Thyroid gland (tissue), 4 donors: ENCODE measurements at places on chromosomes 2 and 18.

DNA sequence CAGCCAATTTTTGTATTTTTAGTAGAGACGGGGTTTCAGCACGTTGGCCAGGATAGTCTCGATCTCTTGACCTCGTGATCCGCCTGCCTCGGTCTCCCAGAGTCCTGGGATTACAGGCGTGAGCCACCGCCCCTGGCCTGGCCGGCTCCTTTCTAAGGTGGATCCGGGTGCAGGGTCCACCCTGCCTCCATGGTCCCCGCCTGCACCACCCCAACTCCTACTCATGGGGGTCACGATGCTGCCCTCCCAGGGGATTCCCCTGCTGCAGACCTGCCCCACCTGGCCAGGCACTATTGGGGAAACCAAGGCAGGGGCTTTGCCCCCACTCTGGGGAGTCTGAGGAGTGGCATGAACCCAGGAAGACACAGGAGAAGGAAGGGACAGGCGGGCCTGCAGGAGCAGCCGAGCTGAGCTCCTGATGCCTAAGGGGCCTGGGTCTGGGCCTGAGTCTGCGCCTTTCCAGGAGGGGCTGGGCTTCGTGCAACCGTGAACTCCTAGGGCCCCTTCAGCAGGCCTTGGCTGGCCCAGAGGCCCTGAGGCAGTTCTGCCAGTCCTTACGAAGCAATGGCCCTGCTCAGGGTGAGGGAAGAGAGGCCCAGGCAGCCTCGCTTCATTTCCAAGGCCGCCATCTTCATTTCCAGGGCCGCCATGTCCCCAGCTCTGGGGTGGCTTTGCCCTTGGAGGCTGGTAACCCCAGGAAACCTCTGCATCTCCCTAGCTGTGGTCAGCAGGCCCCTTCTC, 67.2 kb upstream of the SMAD7 start:
- no peak for DNase-seq

- DNase-seq: no peak
These were observed 7.2 kb upstream of the PUM2 start for GRCh38 chr2:20357638-20358389.

DNA sequence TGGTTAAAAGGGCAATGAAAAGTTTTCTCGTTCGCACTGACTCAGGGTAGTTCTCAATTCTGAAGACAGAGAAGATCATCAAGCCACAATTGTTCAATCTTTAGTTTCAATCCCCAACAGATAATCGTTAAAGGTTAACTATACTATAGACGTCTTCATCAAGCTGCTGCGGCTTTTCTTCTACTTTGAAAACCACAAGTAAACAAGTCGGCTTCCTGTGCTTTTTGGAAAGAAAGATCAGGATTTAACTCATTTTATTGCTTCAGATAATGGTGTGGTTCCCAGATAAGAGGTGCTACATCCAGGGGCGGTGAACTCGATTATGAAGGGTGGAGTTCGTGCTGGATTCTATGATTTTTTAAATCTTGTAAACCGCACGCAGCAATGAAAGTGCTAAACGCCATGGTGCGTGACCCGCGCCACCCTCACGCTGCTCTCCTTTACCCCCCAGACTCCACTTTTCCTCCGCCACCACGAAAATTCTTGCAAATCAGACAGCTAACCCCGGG, 545 bp upstream of the CDCA7 start:
- DNase-seq: no peak

- DNase-seq: peak; percentile 30
These were observed 633 bp upstream of the RNF152 start for GRCh38 chr18:61893309-61893970.

DNA sequence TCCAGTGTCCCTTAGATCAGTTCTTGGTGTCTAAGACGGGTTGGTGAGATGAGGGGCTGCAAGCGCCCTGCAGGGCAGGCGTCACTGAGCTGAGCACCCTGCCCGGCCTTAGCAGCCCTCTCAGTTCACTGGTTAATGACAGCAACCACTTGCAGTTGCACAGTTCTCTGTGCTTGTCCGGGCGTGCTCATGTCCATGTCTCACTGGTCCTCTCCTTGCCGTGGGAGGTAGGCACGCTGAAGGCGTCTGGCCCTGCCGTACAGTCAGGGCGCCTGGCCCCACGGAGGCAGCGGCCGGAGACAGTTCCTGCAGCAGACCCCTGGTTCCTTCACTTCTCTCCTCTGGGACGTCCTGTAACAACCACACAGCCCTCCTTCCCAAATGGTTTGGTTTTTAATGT, 75.3 kb downstream of the ARHGEF4 start:
- DNase-seq: peak; percentile 57
